ENCODE measurements at places on chromosomes 2 and 18.

GRCh38 chr2:64675860-64676259 is 22.1 kb upstream of the SERTAD2 start:
- DNase-seq, result no peak

GRCh38 chr2:30990176-30990575 is 148.1 kb downstream of the GALNT14 start:
- DNase-seq, result no peak

DNA sequence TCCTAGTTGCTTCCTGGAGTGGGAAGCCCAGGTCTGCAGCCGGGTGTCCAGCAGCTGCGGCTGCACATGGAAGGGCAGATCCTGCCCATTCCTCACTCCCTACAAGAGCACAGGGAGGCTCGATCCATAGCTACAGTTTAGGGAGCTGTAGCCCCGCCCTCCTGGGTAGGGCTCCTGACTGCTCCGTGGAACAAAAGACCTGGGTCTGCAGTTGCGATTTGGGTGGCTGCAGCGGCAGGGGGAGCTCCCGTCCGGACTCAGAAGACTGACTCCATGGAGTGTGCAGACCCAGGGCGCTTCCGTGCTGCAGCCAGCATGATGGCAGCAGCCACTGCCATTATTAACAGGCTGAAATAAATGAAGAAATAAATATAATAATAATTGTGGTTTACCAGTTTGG is 157.3 kb downstream of the CTNNA2 start:
- peak; percentile 43 for DNase-seq

GRCh38 chr18:35827275-35827902 is 145.1 kb upstream of the RMP24 start:
- DNase-seq, result no peak

GRCh38 chr18:3184275-3184963 is 35.3 kb downstream of the MYOM1 start:
- no peak for DNase-seq
